ENCODE measurements at places on chromosomes 12 and 14.

GRCh38 chr12:131641315-131641714 lies 69.6 kb upstream of the SFSWAP start:
- DNase-seq = no peak

- no peak for DNase-seq
Observed at GRCh38 chr12:68067762-68068376, 78.6 kb downstream of the IFNG-AS1 start.

GRCh38 chr12:112664569-112664968 lies 127.0 kb upstream of the RPH3A start:
- DNase-seq = peak; percentile 19

DNA sequence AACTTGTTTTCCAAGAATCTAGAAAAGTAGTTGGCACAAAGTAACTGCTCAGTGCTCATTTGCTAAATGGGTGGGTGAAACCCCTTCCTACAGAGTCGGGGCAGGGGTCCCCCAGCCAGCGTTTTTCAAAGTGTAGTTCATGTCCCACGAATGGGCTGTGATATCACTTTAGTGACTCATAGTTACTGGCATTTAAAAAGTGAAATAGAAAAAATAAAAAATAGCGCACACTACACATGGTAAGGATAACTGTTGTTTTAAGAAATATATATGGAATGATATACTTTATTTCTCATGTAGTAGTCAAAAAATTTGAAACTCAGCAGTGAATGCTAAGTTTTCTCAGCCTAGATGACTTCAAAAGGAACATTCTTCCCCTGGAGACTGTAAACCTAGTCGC lies 250.4 kb downstream of the CHST11 start:
- DNase-seq = no peak

- no peak for DNase-seq
Observed at GRCh38 chr12:128920468-128920867, 67.2 kb downstream of the GLT1D1 start.

DNA sequence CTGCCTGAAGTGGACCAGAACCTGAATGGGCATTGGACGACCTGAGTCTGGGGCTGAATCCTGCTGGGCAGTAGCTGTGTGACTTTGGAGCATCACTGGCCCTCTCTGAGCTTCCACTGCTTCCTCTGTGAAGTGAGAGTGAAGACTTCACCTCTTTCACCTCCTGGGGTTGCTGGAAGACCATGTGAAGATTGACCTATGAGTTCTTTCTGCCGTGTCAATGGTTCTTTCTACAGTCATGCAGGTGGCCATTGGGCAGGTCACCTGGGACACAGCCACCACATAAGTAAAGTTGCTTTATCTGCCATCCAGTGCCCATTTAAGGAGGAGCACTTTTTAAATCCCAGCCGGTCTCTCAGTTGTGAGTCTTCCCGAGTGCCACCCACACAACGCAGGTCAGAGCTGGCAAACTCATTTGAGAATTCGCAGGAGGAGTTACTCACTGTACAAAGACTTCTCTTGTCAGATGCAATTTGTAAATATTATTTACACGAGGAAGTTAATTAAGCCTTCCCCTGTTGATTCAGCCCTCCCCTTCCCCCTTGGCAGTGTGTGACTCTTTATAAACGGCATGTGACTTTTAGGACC lies 74.8 kb upstream of the TCL1B start:
- DNase-seq = no peak

- DNase-seq = no peak
Observed at GRCh38 chr14:104786726-104787675, 8.5 kb downstream of the AKT1 start.

- DNase-seq = peak; percentile 41
Observed at GRCh38 chr12:114684098-114684869, at the start of gene TBX3. TBX3 (minus strand) TSS chr12:114684175; CDS start chr12:114683200, 975 bp downstream.

GRCh38 chr14:84273181-84273580 lies 1256.8 kb upstream of the FLRT2 start:
- DNase-seq = no peak

GRCh38 chr14:74682169-74682952 lies 30.5 kb downstream of the AREL1 start:
- no peak for DNase-seq

DNA sequence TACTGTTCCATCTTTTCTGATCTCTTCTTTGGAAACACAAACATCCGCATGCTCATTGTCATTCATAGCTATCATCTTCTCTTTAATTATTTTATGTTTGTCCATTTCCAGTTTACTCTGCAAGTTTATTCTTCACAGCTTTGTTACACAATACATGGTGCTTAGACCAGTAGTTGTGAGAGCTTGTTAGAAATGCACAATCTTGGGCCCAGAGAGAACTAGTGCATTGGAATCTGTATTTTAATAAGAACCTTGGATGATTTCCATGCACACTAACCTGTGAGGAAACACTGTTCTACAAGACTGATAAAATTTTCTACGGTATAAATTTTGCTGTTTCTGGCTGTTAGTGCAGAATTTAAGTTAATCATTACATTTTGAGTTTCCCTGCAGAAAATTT lies 59.3 kb upstream of the SLC2A13 start:
- DNase-seq = no peak

Measured in activated CD4-positive, alpha-beta memory T cell treated with anti-CD3 and anti-CD28 coated beads, Interleukin-2, amount 10 ng/mL, durations not matched to agents 7 days and 5 days (primary cell).